CD4-positive, alpha-beta T cell treated with Interleukin-12 subunit alpha and Interleukin-12 subunit beta, for 1 hour (primary cell): ENCODE measurements at places on chromosomes 11 and 22.

DNA sequence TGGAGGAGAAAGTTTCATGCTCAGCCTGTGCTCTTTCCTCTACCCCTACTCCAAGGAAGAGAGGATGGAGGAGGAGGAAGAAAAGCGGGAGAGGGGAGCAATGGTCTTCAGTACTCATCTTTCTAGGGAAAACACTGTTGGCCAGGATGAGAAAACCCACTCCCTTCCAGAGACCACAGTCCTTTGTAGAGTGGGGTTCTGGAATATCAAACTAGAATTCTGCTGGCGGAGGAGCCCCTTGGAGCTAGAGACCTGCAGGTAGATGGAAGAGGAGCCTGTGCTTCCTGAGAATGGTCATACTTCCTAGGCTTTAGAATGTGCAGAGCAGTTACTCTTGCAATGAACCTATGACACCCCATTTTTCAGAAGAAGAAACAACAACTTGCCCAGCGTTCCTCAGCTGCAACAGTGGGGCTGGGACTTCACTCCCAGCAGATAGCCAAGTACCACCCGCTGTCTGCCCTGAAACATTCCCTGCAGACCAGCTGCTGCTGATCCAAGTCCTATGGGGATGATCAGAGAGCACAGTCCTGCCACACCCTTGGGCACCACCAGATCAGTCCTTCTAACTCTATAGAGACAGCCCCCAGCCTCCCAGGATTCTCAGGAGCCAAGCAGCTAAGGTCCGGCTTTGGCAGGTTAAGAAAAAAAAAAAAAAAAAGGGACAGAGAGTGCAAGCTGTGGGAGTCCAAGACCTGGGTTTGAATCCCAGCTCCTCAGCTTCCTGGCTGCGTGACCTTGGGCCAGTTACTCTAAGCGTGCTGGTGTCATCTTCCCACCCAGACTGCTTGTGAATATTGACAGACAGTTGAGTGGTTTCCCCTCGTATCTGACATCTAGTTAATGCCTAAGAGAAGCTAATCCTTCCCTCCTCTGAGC lies 664 bp downstream of the PTGDR2 start:
- DNase-seq = no peak

- DNase-seq = no peak
These were observed 4.3 kb upstream of the TMEM132A start for GRCh38 chr11:60919956-60920355.

DNA sequence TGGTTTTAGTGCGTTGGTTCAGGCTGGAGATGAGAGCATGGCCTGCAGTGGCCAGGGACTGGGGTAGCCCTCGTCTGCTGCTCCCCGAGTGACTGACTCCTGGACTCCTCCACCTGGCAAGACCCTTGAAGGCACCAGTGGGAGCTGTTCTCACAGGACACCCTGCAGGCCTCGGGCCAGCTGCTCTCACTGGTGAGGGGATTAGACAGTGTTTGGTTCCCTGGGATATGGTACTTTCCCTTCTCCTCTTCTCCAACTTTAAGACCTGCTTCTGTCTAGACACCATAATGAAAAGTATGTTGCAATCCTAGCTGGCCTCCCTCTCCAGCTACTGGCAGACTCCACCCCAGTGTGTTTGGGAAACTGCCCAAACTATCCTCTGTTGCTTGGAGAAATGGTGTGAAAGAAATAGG lies 168.8 kb upstream of the CADM1 start:
- DNase-seq = no peak

- no peak for DNase-seq
These were observed 3.8 kb upstream of the MTA2 start for GRCh38 chr11:62605467-62605866.

DNA sequence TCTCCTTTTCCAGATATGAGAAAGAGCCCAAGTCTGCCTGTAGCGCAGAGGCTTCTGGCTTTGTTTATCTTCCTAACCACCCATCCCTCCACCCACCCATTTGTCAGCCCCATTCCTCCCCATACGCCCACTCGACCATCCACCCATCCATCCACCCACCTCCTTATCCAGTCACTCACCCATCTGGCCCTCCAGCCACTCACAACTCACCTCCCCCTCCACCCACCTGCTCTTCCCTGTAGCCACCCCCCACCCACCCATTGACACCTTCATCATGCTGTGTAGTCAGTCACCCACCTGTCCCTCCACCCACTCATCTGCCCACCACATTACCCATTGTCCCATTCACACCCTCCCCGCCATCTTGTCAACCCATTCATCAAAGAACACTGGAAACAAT lies 5.5 kb downstream of the CST6 start:
- DNase-seq = no peak

DNA sequence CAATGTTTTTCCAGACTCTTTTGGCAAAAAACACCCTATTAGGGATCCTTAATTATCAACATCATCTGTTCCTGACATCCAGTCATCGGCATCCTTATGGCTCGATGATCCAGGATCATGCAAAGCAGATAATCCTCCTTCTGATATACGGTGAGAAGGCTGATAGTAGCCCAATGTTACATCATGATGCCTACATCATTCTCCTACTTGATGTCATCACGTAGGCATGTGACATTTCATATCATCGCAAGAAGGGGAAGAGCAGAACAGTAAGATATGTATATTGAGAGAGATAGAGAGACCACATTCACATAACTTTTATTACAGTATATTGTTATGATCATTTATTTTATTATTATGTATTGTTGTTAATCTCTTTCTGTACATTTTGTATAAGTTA lies 168.6 kb downstream of the ADAMTS15 start:
- no peak for DNase-seq

DNA sequence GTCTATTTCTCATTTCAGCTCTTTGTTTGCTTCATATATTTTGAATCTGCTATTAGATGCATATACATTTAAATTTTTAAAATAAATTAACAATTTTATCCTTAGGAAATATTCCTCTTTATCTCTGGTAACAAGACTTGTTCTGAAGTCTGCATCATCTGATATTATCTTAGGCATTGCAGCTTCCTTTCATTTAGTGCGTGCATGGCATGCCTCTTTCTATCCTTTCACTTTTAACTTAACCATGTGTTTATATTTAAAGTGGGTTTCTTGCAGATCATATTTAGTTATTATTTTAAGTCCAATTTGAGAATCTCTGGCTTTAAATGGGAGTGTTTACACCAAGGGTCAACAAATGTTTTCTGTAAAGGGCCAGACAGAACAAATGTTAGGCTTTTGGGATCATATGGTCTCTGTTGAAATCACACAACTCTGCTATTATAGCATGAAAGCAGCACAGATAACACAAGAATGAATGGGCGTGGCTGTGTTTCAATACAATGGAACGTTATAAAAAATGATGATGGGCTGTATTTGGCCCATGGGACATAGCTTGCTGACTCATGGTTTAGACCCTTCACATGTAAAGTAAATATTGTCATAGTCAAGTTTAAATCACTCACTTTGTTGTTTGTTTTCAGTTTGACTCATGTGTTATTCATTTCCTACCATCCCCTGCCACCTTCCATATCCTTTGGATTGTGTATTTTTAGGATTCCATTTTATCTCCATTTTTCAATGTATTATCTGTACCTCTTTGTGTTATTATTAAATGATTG lies 83.9 kb upstream of the SNX19 start:
- no peak for DNase-seq

DNA sequence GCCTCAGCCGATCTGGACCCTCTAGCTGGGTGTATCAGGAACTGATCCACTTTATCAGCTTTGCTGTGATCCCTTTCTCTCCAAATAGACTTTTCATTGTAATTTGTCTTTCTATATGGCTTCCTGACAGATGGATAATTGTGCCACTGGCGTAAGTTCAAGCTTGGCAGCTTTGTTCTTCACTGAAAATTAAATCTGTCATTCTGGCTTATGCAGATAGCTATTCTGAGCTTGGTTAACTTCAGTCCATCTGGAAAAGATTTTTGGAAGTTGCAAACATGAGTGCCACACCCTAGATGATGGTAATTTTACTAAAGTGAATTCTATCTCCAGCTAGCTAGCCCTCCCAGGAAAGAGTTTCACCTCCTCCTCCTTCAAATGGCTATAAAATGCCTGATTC lies 8.1 kb downstream of the OR5A2 start:
- no peak for DNase-seq

DNA sequence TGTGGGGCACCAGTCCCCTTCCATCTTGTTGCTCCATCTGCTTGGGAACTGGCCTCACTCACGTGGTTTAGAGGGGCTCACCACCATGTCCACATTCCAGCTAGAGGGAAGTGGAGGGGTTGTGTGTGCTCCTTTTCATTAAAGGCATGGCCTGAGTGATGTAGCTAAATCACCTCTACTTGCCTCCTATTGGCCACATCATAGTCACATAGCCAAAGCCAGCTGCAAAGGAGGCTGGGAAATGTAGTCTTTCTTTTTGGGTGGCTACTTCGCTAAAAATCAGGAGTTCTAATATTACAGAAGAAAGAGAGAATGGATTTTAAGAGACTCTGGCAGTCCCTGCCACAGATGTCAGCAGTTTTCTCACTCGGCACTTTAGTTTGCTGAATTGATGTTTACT lies 63.0 kb upstream of the ALX4 start:
- no peak for DNase-seq

DNA sequence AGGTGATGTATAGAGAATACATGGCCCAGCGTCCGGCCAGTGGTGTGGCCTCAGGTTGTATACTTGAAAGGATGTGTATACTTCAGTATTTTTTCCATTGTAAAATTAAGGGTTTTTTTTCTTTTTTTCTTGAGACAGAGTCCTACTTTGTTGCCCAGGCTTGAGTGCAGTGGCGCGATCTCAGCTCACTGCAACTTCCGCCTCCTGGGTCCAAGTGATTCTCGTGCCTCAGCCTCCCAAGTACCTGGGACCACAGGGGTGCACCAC lies 15.8 kb downstream of the ZBTB16 start:
- no peak for DNase-seq

- no peak for DNase-seq
These were observed 20.6 kb upstream of the DDI1 start for GRCh38 chr11:104015649-104016415.

GRCh38 chr11:36268337-36268985 lies 20.8 kb downstream of the COMMD9 start:
- no peak for DNase-seq

DNA sequence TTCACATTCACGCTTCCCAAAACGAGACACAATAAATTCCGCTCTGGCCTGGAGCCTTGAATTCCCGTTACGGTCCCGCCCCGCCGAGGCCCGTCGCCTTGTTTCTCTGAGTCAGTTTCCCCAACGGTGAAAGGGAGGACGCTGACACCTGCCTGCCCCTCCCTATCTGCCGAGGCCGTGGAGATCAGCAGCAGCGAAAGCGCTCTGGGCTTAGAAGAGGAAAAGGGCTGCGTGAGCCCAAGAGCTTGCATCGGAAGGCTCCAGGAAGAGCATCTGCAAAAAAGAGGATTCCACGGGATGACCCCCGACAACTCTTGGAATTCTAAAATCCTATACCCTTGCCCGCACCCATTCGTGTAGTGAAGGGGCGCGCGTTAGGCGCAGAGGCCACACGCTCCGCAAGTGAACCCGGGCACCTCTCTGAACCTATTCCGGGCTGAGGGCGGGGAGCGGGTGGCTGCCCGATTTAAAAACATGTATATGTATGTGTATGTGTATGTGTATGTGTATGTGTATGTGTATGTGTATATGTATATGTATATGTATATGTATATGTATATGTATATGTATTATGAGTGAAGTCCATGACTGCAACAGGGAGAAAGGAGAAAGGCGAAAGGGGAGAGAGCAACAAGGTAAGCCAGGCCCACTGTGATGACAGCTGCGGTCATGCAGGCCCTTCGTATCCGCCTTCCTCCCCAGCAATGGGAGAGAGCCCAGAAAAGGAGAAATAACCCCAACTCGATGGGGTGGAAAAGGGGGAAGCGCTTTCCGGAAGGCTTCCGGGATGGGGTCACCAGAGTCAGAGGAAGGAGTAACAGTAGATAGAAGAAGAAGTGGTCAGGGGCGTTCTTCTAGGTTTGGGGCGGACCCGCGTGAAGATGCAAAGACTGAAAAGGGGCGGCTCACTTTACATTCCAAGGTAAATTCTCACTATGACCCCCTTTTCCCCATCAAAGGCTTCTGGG lies 948 bp upstream of the MRTFA start:
- DNase-seq = peak; percentile 27

- no peak for DNase-seq
These were observed 189.0 kb upstream of the MPPED2 start for GRCh38 chr11:30775233-30775522.

DNA sequence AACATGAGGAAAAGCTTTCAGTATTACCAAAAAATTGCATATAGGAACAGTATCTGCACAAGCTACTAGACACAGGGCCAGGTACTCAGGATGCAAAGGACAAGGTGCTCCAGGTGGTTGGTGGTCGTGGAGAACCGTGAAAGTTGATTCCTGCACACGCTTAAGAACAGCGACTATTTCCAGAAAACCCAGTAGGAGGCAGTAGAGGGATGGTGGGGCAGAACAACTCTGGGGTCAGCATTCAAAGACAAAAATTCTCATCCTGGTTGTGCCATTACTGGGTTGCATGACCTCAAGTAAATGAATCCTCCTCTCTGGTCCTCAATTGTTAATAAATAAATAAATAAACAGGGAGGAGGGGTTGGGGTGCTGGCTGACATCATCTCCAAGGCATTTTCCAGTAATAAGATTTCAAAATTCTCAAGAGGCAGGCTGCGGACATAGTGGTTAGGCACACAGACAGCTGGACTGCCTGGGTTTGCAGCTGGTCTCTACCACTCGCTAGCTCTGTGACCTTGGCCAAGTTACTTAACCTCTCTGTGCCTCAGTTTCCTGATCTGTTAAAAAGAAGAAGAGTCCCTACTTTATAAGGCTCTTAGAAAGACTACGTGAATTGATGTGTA lies 89.6 kb downstream of the ISX start:
- no peak for DNase-seq

GRCh38 chr11:117720061-117720511 lies 76.9 kb downstream of the DSCAML1 start:
- no peak for DNase-seq

- no peak for DNase-seq
These were observed 31.8 kb upstream of the RAPSN start for GRCh38 chr11:47480762-47481161.

DNA sequence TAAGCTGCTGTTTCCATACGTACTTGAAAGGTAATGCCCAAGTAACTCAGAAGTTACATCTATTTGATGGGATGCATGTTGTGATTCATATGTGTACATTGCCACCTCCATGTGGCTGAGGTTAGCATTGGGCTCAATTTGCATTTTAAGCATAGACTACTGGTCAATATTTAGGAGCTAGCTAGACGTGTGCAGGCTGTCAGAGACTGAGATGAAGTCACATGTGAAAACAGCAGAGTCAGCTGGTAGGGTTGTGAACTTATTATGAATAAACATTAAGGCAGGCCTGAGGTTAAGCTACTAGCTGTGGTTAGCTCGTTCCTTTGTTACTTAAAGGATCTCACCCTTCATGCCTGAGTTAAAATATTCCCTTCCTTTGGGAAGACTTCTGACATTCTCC lies 114.5 kb upstream of the MTNR1B start:
- no peak for DNase-seq

DNA sequence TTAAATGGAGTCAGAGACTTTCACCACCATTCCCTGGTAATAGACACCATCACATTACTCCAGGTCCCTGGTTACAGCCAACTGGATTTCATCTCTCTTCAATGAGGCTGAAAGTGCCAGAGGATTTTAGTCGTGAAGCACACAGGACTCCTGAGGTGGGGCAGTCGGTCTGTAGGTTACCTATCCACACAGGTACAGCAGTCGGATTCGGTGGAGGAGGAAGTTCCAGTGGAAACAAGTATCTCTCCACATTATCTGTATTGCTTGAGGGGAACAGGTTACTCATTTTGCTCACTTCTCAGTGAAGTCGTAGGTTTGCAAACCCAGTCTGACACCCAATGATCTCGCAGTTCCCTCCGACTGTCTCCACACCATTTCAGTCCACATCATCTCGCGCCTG lies 82.3 kb upstream of the TMEM45B start:
- DNase-seq = no peak

GRCh38 chr11:111378861-111379601 lies at the start of gene POU2AF1:
TSS of gene POU2AF1 (minus strand) at chr11:111379275. CDS start at chr11:111379177, 98 bp downstream.
- DNase-seq = peak; percentile 65
